Fibroblast of pulmonary artery (primary cell): ENCODE measurements at places on chromosomes 16 and 17.

- no peak for DNase-seq
Observed at GRCh38 chr17:52128721-52129120, 29.8 kb downstream of the CA10 start.

DNA sequence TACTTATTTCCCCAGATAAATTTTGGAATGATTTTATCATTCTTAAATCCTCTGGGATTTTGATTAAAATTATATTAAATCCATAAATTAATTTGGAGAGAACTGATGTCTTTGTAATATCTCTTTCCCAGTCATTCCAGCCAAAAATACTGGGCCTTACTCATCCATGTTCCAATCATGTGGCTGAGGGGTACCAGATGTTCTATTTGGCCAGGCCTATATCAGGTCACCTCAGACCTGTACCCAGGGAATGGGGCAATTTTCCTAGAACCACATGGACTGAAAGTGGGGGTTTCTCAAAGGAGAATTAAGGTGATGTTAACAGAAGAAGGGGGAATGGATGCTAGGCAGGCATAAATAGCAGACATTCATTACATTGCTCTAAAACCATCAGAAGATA, 7.5 kb downstream of the SNTB2 start:
- DNase-seq = no peak

DNA sequence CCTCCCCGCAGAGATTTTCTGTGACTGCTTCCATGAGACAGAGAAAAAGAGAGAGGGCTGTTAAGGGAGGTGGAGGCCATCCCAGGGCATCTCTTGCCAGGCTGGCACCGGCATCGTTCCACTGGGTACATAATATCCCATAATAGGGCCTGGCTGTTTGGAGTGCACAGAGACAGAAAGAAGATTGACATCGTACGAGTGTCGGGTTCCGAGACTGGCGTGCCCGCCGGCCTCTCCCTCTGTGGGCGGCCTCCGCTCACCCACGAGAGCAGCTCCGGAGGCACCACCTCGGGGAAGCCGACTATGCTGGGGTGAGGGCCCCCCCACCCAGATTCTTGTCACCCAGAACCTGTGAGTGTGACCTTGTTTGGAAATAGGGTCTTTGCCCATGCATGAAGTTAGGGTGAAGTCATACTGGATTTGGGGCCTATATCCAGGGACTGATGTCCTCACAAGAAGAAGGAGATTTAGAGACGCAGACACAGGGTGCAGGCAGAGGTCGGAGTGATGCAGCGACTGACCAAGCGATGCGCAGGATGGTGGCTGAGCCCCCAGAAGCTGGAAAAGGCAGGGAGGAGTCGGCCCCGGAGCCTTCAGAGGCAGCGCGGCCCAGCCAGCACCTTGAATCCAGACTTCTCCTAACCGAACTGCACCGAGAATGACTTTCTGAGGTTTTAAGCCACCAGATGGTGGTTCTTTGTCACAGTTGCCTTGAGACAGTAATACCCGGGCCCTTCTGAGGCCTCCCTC, 101.8 kb upstream of the CIBAR2 start:
- no peak for DNase-seq

DNA sequence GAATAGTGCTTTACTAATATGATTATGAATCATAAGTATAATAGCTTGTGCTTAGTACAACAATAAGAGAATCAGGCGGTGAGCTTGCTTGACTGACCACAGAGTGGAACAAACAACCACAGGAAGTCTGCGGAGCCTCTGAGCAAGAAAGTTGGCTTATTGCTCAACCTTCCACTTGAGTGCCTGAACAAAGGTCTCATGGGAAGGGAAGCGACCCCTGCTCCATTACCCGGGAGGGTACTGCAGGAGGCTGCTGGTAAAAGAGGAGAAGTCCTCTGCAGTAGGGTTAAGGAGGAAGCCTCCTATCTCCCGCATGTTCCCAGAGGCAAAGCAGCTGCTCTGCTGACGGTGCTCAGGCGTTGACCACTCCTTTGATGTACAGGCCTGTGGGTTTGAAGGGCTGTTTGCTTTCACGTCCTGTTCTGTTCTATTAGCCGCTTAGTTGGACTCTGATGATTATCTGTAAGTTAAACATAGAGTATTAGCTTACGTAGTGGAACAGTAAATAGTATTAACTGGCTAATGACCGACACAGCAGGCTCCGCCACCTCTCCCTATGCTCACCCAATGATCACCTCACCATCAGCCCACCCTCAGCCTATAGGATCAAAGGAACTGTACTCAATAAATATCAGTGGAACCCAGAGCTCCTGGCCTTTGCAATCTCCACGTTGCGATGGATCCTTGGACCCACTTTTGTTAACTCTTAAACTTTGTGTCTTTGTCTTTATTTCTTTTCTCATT, 17.5 kb downstream of the ALOX15B start:
- peak; percentile 91 for DNase-seq

GRCh38 chr17:46911311-46911710, 11.6 kb upstream of the GOSR2 start:
- DNase-seq = no peak

DNA sequence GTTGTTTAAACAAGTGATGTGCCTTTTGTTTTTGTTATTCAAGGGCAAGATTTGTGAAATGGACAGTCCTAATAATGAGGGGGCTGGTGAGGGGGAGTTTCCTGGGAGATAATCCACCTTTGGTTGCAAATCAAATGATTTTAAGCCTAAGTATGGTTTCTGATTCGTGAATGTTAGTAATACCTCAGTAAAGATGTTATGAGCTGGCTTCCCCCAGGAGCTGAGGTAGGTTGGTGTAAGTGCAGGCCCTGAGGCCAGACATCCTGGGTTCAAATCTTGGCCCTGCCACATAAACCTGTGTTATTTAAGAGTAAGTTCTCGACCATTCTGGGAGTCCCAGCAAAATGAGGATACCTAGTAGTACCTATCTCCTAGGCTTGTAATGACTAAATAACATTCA, 1.5 kb downstream of the SNX29 start:
- DNase-seq = no peak

GRCh38 chr17:69390795-69391501, 23.5 kb upstream of the MAP2K6 start:
- no peak for DNase-seq
